ENCODE measurements at places on chromosomes 5 and 9.

DNA sequence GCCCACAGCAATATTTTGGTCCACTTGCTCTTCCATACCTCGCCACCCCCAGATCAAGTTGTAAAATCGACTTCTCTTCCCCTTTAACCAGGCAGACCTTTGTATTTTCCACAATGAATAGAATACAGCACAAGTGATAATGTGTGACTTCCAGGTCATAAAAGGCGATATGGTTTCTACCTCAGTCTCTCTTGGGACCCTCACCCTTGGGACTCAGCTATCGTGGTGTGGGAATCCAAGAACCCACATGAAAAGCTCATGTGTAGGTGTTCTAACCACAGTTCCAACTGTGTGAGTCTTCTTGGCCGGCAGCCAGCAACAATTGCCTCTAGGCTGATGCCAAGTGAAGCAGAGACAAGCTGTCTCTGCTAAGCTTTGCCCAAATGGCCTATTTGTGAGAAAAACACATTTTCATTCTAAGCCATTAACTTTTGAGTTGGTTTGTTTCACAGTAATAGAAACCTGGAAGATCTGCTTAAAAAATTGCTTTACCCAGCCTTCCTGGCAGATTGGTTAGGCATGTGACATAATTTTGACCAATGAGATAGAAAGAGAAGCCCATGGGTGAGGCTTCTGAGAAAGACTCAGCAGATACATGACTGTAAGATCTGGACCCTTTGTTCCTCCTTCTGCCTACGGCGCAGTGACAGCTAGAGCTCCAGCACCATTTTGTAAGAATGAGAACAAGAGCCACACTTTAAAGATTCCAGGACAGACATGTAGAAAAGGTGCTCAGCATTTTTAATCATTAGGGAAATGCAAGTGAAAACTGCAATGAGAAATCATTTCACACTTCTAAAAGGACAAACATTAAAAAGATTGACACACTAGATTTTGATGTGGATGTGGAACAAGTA lies 18.3 kb upstream of the MLLT3 start:
- DNase-seq, result peak; percentile 82

- DNase-seq, result no peak
Observed at GRCh38 chr5:37871023-37871815, 31.4 kb upstream of the GDNF start.

DNA sequence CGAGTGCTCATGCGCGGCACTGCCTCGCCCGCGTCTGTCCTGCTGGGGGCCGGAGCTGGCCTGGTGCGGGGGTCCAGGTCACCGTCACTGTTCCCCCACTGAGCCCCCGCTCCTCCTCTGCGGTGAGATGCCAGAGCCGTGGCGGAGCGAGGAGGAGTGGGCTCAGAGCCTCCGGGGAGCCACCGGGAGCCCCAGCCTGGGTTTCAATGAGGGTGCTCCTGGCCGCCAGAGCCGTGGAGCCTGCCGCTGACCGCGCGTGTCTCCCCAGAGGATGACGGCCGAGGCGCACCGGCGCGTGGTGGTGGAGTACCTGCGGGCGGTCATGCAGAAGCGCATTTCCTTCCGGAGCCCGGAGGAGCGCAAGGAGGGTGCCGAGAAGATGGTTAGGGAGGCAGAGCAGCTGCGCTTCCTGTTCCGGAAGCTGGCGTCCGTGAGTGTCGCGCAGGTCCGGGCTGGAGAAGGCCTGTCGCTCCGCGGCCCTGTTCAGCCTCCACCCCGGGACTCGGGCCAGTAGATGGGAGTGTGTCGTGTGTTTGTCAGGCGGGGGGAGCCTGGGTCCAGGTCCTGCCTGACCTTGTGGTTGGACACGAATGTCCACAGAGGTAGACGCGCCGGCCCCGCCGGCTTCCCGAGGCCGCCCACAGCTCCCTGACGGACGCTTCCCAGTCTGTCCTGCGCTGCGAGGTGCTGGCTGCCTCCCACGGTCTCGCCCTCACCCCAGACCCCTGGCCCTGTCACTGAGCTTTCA lies 22.0 kb downstream of the EXOC3 start:
- no peak for DNase-seq

- DNase-seq, result no peak
Observed at GRCh38 chr5:43268188-43268820, 44.9 kb downstream of the HMGCS1 start.

DNA sequence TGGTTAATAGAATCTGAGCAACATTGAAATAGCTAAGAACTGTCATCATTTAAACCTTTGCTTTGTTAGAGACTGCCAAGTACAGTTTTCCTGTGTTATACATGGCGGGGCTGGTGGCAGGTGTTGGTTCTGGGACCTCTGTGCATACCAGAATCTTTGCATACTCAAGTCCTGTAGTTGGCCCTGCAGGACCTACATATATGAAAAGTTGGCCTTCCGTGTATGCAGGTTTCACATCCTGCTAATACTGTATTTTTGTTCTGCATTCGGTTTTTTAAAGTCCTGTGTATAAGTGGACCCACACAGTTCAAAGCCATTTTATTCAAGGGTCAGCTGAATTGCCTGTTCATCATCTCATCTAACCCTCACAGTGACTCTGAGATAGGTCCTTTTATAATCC lies 36.4 kb downstream of the LARP1 start:
- DNase-seq, result no peak

Data from stimulated activated CD8-positive, alpha-beta memory T cell treated with anti-CD3 and anti-CD28 coated beads, Interleukin-4, amount 100 ng/mL, for 48 hours (primary cell).